Breast epithelium (tissue), 4 donors: ENCODE measurements at places on chromosomes 7 and 10.

DNA sequence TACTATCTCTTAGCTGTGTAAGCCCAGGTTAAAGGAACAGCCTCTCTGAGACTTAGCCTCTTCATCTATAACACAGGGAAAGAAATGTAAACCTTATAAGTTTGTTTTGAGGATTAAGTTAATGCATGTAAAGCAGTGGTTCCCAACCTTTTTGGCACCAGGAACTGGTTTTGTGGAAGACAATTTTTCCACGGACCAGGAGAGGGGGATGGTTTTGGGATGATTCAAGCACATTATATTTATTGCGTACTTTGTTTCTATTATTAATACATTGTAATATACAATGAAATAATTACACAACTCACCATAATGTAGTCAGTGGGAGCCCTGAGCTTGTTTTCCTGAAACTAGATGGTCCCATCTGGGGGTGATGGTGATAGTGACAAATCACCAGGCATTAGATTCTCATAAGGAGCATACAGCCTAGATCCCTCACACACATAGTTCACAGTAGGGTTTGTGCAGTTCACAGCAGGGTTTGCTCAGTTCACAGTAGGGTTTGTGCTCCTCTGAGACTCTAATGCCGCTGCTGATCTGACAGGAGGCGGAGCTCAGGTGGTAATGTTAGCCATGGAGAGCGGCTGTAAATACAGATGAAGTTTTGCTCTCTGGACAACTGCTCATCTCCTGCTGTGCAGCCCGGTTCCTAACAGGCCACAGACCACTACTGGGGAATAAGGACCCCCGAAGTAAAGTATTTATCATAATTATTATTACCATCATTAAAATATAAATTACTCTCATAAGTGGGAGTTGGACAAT, 41.3 kb upstream of the ANK3 start:
- DNase-seq, result no peak

GRCh38 chr7:49523870-49524269, 249.6 kb upstream of the VWC2 start:
- no peak for DNase-seq

GRCh38 chr7:95209276-95209675, 115.1 kb downstream of the PON1 start:
- DNase-seq, result no peak

- DNase-seq, result no peak
These were observed 99.5 kb downstream of the ELFN1 start for GRCh38 chr7:1769286-1770200.

DNA sequence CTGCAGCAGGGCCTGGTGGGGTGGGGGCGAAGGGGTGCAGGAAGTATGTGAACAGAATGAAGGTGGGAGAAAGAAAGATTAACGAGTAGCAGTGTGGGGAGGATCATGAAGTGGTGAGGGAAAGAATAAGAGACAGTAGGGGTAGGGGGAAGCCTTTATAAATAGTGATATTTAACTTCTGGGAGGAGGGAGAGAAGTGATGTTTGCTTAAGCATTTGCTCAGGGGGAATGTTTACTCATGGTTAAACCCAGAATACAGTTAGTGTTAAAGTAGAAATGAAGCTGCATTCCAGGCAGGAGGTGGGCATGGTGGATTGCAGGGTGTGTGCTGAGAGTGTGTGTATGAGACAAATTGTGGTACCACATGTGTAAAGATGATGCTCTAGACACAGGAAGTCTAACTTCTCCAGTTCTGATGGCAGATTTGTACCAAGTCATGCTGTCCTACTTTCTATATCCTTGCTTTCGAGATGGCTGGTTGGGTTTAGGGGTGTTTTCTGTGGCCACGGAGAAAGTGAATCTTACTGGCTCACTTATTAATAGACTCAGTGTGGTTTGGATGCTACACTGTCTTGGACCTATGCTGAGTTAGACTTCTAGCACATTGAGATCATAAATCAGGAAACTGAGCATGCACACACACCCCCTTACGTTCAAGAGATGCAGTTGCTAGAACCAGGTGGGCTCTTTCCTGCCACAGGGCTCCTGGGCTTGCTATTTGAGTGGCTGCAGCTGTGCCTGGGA, 10.6 kb upstream of the DNMBP start:
- DNase-seq, result no peak

- DNase-seq, result no peak
These were observed at the start of gene SORCS1 for GRCh38 chr10:107163881-107164861. Gene SORCS1, minus strand, starts transcription at chr10:107164706.

DNA sequence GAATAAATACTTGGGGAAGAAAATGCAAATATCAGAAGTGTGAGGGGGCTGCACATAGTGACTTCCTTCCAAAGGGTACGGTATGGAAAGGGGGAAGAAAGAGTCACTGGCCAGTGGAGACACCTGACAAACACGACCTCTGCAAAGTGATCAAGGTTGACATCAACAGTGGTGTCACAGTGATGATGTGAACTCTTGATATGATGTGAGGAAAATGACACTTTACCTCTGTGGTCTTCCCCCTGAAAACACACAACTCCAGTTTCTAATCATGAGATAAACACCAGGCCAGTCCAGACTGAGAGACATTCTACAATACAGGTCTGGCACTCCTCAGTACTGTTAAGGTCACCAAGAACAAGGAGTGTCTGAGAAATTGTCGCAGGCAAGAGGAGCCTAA, 169.7 kb downstream of the BUB3 start:
- no peak for DNase-seq

GRCh38 chr7:128029405-128029995, 1.7 kb downstream of the LRRC4 start:
- no peak for DNase-seq

DNA sequence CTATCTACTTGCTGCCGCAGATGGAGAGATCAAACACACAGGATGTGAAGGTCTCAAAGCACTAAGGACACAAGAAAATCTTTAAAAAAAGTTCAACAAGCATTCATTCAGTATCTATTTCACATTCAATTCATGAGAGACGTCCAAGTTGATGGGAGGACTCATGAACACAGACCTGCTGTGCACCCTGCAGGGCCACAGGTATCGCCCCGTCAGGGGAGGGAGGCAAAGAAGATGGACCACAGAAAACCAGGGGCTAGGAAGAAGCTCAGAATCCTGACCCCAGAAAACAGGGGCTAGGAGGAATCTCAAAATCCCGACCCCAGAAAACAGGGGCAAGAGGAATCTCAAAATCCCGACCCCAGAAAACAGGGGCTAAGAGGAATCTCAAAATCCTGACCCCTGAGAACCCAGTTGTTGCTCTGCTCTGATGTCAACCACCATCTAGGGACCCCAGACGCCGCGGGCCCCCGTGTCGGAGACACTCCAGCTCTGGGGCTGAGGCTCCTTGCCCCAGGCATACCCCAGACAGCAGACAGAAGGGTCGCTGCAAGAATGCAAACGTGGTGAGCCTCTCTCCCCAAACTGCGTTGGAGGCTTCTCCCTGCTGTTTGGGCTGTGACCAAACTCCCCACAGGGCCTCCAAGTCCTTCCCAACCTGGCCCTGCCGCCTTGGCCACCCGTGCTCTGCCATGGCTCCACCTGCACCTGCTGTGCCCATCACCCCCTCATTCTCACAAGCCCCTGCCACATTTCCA, 197.6 kb downstream of the DIP2C start:
- no peak for DNase-seq

GRCh38 chr7:121017586-121017985, 29.1 kb downstream of the CPED1 start:
- DNase-seq, result no peak

- no peak for DNase-seq
These were observed 148.9 kb downstream of the PARD3 start for GRCh38 chr10:34666008-34666704.

DNA sequence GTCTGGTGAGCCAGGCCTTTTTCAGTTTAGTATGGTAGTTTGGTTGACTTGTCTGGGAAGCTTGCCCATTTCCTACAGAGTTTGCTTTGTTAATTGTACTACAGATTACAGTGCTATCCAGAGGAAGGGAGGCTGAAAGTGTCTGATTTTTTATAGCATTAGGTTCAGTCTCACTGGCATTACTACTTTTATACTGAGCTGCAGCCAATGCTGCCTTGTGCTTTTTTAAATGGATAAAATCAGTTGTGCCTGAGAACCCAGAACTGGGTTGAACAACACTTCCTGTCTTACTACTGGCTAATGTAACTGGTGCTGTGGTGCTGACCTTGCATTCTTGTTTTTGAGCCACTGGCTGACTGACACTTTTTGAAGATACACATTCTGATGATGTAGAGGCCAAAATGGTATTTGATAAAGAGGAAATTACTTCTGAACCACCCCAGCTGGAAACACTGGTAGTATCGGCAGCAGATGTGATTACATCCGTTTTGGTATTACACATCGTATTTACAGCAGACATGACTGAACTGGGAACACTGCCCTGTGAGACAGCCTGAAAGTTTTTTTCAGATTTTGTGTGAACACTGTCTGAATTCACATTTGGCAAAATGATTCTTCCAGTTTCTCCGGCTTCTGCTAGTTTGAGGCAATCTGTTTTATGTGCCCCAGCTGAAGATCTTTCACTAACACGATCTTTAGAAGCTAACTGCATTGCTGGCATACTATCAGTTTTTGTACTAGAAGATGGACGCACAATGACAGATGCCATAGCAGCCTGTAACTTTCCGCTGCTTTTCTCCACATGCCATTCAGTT, 74.1 kb downstream of the NRBF2 start:
- no peak for DNase-seq

GRCh38 chr7:86025807-86026206, 617.9 kb upstream of the GRM3 start:
- DNase-seq, result no peak

DNA sequence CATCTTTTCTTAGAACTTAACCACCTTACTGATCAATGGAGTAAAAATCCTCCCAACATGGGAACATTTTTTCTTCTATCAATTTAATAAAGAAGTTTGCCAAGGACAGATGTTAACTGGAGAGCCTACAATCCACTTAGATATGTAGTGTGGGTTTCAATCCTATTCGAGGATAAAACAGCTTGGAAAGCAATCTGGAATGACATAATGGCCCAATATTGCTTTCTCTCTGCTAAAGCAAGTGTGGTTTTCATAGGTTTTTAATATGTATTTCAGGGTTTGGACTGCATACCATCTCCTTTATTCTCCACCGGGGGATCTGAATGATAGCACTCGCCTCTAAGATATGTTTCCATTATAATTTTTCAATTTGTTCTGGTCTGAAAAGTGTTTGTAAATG, 149.7 kb downstream of the PRPF18 start:
- no peak for DNase-seq

GRCh38 chr10:87557409-87557808, 52.7 kb downstream of the MINPP1 start:
- DNase-seq, result no peak

DNA sequence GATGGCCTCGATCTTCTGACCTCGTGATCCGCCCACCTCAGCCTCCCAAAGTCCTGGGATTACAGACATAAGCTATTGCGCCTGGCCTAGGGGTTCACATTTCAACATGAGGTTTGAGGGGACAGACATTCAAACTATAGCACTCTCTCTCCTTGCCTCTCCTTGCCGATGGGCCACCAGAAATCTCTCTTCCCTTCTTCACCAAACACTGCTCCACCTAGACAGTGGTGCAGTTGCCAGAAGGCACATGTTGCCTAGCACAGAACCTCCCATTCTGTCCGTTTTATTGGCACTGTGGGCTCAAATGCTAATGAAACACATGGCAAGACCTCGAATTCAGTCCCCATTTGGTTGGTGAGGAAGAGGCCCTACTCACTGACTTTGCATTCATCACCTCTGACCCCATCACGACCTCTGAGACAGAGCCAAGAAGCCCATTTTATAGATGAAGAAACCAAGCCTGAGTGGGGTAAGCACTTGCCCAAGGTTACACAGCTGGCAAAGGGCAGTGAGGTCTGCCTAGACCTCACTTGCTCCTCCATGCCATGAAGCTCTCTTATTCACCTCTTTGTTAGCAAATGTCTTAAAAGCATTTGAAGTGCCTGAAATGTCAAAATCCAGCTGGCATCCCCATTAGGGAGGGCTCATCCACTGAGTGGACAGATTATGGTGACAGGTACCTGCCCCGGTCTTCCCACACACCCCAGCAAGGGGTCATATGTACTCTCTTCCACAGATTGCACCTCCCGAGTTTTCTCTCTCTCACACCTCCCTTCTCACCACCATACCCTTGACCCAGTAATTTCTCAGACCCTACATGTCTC, 34.0 kb downstream of the GPRIN2 start:
- peak; percentile 15 for DNase-seq

- no peak for DNase-seq
These were observed 30.4 kb downstream of the ZNF786 start for GRCh38 chr7:149060156-149060555.

- DNase-seq, result no peak
These were observed 3.4 kb downstream of the FAS start for GRCh38 chr10:88994019-88994418.

DNA sequence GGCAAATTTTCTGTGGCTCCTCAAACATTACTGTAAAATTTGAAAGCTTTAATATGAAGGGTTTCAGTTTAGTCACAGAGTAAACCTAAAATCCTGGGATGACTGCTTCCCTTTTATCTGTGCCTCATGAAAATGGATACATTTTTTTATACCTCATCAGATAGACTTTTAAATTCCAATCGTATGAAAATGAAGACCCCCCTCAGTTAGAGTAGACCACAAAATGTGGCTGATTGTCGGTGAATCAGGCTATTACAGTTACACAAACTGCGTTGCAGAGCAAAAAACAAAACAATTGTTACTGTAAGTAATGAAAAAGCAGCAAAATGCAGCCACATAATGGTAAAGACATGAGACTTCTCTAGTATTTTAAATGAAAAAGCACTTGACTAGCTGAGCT, 296.2 kb downstream of the CNTNAP2 start:
- no peak for DNase-seq

GRCh38 chr7:51065766-51066165, 250.8 kb downstream of the COBL start:
- no peak for DNase-seq
